Activated naive CD4-positive, alpha-beta T cell (primary cell): ENCODE measurements at places on chromosomes 1 and 21.

- DNase-seq = no peak
Observed at GRCh38 chr1:88237058-88237457, 447.0 kb upstream of the PKN2 start.

DNA sequence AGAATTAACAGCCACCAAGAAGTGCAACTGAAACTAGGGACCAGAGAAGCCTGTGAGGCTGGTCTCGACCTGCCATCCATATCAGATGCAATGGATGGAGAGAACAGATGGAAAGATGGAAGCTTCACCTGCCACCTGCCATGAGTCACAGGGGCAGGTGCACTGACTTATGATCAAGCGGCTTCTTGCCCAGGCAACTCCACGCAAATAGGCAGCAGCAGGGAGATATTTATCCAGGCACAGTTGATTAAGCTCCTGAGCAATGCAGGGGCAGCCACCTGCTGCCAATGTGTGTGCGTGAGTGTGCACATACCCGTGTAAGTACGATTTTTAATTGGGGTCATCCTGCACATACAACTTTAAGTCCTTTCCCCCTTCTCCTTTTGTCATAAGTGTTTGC, 174.2 kb downstream of the PTPRU start:
- no peak for DNase-seq

- no peak for DNase-seq
Observed at GRCh38 chr1:166814611-166815010, 24.7 kb upstream of the POGK start.

DNA sequence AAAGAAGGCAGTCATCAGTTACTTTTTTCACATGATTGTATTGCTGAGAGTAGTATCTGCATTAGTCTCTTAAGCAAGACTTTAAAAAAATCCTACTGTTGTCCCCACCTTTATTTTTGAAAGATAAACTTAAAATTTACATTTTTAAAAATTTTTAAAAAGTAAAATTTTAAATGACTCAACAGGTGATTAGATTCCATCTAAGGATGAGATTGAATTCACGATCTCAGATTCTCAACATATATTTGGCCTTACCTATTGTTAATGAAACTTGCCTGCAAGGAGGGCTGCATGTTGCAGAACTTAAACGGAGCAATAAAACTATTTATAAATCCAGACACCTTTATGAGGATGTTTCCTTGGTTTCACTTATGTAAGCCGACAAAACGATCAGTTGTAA, 75.2 kb downstream of the OLFML2B start:
- DNase-seq = no peak

DNA sequence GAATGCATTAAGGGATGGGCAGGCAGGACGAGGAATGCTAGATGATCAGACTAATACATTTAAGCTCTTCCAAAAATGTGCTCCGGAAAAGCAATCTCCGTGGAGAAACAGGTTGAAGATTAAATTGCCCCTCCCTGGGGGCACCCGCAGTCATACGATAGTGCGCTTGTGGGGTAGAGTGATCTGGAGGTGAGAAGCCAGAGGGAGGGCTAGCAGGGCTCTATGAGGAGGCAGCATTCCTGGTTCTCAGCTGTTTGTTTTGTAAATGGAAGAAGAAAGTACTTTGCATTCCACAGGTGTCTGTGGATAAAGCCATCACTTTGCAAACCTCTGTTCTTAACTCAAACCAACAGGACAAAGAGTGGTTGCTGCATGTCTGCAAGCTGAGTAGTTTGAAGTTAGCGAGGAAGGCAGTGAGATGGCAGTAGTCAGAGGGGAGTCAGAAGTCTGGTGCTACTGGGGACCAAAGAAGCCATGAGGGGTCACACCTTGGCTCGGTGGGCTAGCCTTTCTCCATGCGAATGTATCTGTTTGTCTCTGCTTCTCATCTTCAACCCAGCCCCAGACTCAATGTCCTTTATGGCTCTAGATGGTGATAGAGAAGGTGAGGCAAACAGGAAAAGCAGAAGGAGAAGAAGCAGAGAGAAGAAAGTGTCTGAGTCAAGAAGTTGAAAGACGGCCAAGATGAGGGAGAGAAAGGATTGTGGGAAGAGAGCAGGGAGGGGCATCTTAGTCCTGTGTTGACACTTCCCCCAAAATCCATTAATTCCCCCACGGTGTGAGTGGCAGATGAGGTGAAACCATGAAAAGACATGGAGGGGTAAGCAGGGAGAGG, 65.2 kb upstream of the GJA8 start:
- DNase-seq = no peak

DNA sequence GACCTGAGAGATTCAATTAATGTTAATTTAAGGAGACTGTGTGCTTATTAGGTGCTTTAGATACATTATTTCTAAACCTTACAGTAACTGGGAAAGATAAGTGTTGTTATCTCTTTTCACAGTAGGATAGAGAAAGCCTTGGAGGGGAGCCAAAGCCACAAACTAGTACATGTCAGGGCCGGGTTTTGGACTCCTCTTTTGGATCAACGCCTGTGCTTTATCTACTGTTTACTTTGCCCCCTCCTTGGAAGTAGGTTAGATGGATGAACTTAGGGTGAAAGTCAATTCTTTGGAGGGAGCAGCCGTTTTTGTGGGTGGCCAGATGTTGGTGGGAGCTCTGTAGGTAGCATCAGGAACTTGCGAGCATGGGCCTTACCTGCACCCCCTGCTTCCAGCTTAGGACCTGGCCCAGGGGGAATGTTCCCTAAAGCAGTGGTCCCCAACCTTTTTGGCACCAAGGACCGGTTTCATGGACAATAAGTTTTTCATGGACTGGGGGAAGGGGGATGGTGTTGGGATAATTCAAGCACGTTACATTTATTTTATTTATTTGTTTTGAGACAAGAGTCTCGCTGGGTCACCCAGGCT, 1.7 kb downstream of the HHAT start:
- no peak for DNase-seq

GRCh38 chr1:30857062-30857461, 51.5 kb downstream of the SDC3 start:
- DNase-seq = no peak

DNA sequence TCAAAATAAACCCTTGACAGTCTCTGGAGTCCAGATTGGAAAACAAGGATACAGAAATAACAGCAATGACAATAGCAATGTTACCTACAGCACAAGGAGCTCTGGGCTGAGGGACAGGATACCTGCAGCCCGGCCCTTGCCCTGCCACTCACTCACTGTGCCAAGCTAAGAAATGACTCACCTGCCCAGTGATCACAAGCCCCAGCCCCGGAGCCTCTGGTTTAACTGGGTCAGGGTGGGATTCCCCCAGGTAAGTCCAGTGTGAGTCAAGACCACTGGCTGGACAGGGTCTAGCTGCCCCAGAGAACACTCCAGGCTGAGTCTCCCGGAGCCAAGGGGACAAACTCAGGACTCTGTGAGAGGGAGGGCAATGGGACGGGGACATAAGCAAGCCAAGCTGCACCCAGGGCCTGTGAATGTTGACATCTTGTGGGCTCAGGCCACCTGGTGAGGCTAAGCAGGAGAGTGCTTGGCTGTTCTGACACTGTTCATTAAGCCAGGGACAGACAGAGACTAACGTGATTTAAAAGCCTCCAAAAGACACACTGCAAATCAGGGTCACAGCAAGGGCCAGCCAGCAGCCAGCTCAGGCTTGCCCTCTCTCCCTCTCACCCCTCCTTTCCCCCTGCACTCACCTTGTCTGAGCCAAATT, 64.1 kb downstream of the MIS18A start:
- DNase-seq = no peak

- no peak for DNase-seq
Observed at GRCh38 chr1:109246141-109246551, 3.2 kb upstream of the CELSR2 start.

DNA sequence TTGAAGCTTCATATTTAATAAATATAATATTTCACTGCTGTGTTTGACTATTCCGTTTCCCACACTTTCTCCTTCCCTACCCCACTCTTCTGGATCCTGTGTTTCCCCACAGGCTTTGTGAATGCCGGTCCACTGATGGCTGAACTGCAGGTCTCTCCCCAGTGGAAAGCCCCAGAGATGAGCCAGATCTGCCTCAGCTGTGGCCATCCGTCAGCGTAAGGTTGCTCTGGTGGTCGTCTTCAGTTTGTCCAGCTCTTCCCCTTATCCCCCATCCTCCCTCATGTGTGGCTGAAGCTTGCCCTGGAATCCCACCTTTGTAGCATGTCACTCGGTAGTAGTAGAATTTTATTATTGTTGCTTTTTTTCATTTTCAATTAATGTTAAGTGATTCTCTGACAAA, 11.4 kb downstream of the SMAP2 start:
- no peak for DNase-seq

- no peak for DNase-seq
Observed at GRCh38 chr1:217524787-217525520, 105.9 kb downstream of the GPATCH2 start.

DNA sequence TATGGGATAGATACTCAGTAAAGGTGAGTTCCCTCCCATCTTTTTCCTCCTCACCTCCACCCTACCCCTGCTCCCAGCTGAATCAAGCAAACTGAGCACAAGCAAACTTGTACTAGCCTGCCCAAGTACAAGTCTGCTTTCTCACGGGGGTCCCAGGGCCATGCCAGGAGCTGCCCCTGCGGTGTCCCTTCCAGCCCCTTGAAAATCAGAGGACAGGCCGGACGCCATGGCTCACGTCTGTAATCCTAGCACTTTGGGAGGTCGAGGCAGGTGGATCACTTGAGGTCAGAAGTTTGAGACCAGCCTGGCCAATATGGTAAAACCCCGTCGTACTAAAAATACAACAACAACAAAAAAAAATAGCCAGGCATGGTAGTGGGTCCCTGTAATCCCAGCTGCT, 17.5 kb upstream of the IFFO2 start:
- DNase-seq = no peak

- no peak for DNase-seq
Observed at GRCh38 chr1:177126267-177126666, 38.2 kb downstream of the ASTN1 start.
